Activated naive CD8-positive, alpha-beta T cell treated with anti-CD3 and anti-CD28 coated beads, Interleukin-2, amount 10 ng/mL, durations not matched to agents 7 days and 5 days (primary cell): ENCODE measurements at places on chromosomes 5 and 9. TPM values are rescaled to one million over a fixed set of nuclear protein-coding genes. Genes with fewer than 3 reads are reported as not detected.

GRCh38 chr9:109483744-109484429 lies 14.2 kb downstream of the PTPN3 start:
- no peak for DNase-seq

GRCh38 chr5:140481758-140482157 lies 65.7 kb upstream of the EIF4EBP3 start:
- DNase-seq: no peak

Gene CDC20B
- total RNA-seq: 0.28 TPM

Gene PCDHGA7
- total RNA-seq: 0.28 TPM

Gene BAAT
- total RNA-seq: not detected

Gene PCDHB12
- total RNA-seq: not detected

Gene SHB
- total RNA-seq: 1.1 TPM
